ENCODE measurements at places on chromosomes 7 and 10.

- DNase-seq = no peak
These were observed 2.7 kb downstream of the ITGB1 start for GRCh38 chr10:32955299-32955772.

DNA sequence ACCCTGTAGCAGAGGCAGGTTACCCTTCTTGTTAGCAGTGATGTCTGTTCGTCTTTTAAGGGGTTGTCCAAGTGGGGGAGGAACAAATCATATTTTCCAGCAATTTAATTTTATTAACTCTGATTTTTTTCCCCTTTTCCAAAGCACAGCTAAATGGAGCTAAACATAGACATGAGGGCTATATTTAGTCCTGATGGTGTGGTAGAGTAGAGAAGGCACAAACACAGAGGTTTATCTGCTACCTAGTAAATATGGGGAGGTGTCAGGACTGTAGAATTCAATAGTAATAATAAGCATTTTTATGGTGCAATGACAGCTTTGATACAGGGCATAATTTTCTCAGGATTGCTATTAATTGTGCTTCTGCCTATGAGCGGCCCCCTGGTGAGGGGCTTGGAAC, 22.5 kb downstream of the LRRC4 start:
- DNase-seq = no peak

- DNase-seq = no peak
These were observed 106.7 kb downstream of the SNX10 start for GRCh38 chr7:26398427-26398755.

DNA sequence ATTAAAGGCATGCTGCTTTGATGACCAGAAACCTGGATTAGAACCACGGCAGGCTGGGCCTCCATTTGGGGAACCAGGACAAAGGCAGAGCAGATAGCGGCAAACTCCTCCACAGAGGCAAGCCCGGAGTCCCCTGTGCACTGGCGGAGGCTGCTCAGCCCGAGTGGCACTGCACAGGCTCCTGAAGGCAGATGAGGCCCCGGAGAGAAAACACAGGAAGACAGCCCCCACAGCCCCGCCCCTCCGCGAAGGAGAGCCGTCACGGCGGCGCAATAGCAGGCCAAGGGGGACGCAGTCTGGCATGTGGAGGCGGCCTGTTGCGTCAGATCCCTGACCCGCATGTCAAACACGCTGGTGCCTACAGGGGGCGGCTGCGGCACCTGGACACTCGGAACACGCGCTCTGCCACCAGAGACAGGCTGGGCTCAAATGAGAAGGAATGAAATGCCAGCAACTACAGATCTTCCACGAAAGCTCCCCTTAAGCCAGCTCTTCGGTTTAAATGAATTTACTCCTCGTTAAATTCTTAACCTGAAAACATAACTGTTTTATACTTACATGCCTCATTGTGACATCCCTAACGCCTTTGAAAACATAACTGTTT, 128.5 kb downstream of the MAD1L1 start:
- DNase-seq = peak; percentile 88

- no peak for DNase-seq
These were observed 187.2 kb upstream of the MBL2 start for GRCh38 chr10:52959810-52960209.

- DNase-seq = no peak
These were observed 12.1 kb downstream of the BRAT1 start for GRCh38 chr7:2542916-2543871.

GRCh38 chr7:73811760-73812168, 19.0 kb upstream of the CLDN4 start:
- peak; percentile 92 for DNase-seq

DNA sequence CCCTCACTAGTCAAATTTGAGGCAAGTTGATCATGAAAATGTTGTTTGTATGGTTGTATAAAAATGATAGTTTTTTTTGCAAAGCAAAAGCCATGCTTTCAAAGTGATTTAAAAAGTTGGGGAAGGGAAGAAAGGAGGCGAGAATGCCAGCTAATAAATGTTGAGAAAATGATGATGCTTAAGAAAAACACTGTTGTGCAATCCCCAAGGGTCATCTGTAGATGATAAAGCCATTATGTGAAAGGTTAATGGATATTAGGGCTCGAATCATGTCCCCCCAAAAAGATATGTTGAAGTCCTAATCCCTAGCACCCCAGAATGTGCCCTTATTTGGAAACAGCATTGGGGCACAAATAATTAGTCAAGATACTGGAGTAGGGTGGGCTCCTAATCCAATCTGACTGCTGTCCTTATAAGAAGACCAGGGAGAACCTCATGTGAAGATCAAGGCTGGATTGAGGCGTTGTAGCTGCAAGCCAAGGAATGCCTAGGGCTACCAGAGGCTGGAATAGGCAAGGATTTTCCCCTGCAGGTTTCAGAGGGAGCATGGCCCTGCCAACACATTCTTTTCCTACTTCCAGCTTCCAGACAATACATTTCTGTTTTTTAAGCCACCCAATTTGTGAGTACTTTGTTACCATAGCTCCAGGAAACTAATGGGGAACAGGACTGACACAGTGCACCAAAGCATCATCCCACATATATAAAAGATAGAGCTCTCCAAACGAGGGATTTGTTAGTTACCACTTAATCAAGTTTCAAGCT, 35.4 kb upstream of the MKLN1 start:
- no peak for DNase-seq

DNA sequence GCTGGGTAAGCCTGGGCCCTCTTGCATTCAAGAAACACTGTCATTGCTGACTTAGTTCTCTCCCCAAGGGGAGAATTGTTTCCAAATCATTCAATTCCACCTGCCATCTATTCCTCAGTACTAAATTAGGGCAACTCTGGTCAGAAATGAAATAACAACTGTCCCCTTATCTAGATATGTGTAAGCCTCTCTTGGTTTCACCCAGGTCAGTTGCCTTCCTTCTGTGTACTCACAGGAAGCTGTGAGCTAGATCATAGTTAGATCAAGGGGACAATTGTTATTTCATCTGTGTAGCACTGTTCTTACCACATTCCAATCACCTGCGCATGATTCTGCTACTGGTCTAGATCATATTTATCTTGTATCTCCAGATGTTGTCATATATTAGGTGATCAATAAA, 483.0 kb upstream of the SORCS1 start:
- no peak for DNase-seq

- no peak for DNase-seq
These were observed 818.8 kb downstream of the GATA3 start for GRCh38 chr10:8873310-8873709.

DNA sequence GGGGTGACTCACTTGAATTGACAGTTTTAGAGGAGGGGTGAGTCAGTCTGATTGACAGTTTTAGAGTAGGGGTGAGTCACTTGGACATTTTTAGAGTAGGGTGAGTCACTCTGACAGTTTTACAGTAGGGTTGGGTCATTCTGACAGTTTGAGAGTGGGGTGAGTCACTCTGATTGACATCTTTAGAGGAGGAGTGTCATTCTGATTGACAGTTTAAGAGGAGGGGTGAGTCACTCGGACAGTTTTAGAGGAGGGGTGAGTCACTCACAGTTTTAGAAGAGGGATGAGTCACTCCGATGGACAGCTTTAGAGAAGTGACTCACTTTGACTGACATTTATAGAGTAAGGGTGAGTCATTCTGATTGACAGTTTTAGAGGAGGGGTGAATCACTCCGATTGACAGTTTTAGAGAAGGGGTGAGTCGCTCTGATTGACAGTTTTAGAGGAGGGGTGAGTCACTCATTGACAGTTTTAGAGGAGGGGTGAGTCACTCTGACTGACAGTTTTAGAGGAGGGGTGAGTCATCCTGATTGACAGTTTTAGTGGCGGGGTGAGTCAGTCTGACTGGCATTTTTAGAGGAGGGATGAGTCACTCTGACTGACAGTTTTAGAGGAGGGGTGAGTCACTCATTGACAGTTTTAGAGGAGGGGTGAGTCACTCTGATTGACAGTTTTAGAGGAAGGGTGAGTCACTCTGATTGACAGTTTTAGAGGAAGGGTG, 595.9 kb downstream of the DNAJB6 start:
- no peak for DNase-seq

- DNase-seq = no peak
These were observed 1.5 kb downstream of the MLLT10 start for GRCh38 chr10:21535494-21535965.

- no peak for DNase-seq
These were observed 28.9 kb downstream of the CASP7 start for GRCh38 chr10:113708640-113709039.

- no peak for DNase-seq
These were observed 193.8 kb upstream of the ZNF32 start for GRCh38 chr10:43842496-43842895.

DNA sequence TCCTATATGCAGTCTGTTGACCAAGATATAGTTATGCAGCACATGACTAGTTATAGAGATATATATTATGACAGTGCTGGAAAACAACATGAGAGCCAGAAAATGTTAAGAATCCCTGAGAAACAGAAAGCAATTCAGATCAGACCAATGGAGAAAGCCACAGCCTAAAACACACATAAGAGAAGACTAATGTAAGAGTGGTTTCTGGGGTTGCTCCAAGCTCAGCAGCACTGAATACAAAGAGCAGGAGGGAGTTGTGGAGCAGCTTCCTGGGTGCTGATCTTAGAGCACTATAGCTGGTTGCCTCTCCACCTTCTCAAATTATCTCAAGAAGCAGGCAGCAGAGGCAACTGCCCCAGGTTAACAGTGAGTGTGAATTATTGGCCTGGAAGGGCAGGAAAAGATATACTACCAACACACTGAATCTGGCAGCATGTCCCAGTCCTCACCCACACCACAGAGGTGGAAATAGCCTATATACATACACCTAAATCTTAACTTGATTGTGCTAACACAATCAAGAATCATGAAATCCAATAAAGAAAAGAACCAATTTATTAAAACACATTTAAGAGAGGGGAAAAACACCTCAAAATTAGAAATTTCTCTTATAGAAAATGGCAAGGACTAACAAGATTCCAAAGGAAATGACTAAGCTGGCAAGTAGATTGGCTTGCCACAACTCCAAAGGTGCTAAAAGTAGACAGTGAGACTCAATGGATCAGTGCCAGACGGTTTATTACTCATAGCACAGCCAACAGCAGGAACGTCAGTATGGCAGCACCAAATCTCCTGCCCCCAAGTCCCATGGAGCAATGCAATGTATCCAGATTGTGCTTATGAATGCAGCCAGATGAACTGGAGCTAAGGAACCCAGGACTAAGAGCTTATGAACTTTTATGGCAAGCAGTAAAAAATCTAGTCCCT, 5.1 kb downstream of the PTTG1IP2 start:
- DNase-seq = no peak

- DNase-seq = no peak
These were observed 179.8 kb downstream of the NPSR1 start for GRCh38 chr7:34837801-34838201.

DNA sequence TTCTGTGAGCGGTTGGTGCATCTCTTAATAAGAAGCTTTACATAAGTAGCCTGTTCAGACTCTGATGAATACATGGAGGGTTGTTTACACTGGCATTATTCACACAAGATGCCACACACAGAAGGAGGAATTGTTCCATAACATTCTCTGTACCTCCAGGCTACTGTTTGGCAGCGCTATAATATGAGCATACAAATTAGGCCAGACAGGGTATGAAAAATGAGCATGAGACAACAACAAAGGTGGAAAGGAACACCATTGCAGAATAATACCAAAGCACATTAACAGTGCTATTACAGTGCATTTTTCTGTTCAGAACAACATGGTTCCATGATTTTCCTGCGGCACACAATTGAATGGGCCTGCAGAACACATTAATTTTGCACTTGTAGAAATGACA, 417.2 kb upstream of the C7orf33 start:
- DNase-seq = no peak

DNA sequence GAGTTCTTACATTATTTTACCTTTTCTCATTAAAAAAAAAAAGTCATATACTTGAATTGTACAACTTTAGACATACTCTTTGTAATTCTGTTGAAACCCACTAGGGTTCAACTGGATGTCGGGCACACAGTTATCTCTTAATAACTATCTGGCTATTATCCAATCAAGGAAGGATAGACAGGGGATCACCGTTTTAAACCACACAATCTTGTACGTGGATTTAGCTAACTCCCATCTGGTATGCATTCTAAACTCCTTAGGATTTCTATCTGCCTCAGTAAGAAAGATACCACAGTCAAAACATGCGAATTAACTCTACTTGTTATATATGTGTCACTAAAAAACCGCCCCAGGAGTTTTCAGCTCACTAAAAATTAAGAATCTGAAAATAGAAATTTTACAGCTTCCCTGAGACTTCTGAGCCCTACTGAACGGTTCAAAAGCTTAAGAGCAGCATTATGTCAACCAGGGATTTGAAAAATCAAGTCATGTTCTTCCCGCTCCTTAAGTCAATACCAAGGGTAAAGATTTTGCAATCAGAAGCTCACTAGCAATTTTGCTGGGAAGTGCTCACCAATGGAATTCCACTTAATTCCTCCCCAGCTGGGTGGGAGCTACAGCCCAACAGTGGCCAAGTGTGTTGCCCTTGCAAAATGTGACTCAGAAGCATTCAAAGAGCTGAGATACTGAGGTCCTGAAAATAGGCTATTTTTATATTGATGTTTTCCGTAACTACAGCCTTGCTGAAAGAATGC, 267.0 kb downstream of the FRMD4A start:
- no peak for DNase-seq
